ENCODE measurements at places on chromosomes 7 and 10.

DNA sequence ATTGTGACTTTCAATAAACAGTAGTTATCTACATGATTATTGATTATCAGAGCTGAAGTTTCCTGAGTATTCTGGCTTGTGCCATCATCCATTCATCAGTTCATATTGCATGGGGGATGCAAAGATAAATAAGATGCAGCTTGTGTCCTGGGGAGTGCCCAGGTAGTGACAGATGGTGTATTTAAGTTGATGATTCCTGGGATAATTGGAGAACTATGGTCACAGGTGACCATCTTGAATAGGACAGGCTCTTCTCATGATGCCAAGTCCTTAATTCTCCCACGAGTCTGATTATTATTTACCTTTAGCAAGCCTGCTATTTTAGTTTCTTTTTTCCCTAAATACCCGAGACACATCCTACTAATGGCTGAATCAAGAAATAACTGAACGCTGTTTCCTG is 64.9 kb downstream of the PLPP4 start:
- DNase-seq = no peak

DNA sequence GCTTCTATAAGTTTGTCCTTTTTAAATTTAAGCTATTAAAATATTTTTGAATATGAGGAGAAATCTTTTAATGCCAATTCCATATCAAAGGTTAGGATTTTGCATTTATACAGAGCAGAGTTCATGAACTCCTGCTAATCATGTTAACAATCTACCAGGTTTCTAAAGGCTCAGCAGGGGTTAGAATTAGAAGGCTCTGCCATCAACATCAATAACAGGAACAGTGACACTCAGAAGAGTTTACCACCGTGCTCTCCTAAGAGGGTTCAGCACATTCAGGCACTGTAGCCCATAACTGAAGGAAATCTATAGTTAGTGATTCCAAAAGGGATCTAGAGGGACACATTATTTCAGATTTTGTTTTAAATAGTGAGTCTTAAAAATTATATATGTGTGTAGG is 100.1 kb downstream of the HOXA1 start:
- DNase-seq = no peak

DNA sequence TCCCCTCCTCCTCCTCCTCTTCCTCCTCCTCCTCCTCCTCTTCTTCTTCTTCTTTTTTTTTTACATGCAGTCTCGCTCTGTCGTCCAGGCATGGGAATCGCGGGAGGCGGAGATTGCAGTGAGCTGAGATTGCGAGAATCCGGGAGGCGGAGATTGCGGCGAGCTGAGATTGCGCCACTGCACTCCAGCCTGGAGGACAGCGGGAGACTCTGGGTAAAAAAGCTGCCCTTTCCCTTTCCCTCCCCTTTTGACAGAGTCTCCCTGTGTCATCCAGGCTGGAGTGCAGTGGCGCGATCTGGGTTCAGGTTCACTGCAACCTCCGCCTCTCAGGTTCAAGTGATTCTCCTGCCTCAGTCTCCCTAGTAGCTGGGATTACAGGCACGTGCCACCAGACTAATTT is 168.1 kb upstream of the MALRD1 start:
- DNase-seq = no peak

DNA sequence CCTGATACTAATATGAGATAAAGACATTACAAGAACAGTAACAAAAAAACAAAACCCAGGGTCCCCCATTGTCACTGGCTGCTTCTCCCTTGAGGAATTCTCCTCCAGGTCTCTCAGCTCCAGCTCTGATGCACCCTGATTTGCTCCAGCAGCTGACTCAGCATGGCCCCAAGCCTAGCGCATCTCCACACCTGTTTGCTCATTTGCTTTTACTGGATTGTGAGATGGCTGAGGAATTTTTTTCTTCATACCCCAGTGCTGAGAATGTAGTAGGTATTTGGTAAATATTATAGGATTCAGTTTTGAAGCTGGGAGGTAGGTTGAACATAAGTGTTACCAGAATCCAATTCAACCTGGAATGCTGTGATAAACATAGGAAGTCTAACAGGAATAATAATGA is 171.9 kb downstream of the PKD1L1 start:
- no peak for DNase-seq

GRCh38 chr7:7965301-7965700 is 3.3 kb upstream of the GLCCI1 start:
- DNase-seq = no peak

DNA sequence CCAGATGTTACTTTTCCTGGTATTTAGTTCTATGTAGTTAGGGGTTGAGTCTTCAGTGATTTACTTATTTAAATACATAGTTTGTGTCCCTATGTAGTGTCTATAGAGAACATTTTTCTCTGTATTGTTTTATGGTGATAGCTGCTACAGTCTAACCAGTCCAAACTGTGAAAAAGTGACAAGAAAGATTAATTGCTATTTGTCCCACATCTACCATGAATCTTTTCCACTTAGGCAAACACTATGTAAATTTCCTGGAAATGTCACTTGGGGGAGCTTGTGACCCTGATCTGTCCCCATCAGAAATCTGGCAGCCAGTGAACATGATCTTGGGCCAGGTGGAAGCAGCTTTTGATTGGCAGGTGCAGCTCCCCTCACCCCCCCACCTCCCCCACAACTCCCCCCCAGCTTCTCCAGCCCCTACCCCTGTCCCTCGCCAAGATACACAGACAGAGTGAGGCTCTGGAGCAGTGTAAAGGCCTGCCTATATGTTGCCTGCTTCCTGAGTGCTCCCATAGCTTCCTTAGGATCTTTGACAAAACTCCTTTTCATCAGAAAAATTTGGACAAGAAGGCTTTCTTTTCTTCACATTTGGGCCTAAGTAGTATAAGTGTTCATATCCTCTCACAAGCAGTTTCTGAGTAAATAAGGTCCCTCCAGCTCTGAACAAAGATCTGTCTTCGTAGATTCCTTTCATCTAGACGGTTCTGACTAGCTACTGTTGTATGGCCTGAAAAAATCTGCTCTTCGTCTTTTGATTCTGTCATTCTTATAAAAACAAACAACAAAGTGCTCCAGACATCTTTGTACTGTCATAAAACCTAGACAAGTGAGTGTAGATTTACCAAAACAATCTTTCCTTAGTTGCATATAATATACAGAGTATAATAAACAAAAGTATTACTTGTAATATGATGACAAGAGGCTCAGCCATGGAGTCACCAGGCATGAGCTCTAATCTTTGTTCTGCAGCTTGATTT is 31.5 kb upstream of the SLC13A1 start:
- no peak for DNase-seq

DNA sequence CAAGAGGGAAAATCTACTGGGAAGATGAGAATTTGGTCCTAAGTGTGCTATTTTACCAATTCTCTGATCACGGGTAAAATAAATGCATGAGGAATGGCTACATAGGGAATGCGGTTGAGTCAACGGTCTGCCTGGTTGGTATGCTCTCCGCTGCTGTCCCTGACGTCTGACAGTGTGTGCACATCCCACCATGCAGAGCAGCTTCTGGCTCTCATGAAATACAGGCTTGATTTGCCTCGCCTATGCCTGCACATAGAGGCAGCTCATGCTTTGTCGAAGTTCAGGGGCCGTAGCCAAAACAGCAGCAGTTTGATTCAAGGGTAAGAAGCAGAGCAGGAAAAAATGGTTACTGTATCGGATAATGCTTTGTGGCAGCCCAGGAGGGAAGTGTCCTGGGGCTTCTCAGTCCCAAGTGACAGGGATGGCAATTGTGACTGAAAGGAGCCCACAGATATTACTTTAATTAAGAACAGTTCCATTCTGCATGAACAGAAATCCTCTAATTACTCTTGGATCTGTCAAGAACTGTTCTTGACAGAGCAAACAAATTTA is 268.4 kb upstream of the SLC26A5 start:
- no peak for DNase-seq

- DNase-seq = no peak
Observed at GRCh38 chr10:8048281-8049008, 6.0 kb upstream of the GATA3 start.

DNA sequence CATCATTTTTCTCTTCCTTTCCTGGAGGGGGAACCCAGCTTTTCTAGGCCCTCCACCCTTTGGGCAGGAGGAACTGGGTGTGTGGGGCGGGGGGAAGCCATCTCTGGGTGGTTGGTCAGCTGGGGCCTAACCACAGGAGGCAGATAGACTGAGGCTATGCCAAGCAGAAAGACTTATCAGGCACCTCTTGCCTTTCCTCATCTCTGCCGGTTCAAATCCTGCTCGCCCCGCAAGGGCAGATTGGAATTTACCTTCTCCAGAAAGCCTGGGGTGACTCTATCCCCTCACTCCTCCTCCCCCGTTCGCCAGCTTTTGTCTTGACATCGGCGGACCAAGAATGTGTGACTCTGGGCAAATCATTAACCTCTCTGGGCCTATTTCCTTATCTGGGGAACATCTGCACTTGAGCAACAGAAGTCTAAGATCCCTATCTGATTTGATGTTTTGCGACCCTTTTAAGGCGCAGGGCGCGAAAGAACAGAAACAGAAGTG is 584 bp upstream of the GARS1 start:
- DNase-seq = peak; percentile 44

DNA sequence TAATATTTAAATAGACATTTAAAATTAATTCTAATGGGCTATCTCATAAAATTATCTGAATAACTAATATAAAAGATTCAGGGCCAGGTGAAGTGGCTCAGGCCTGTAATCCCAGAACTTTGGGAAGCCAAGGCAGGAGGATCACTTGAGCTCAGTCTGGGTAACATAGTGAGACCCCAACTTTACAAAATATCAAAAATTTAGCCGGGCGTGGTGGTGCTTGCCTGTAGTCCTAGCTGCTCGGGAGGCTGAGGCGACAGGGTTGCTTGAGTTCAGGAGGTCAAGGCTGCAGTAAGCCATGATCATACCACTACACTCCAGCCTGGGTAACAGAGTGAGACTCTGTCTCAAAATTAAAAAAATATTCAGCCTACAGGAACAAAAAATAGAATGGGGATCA is 12.5 kb downstream of the NOBOX start:
- no peak for DNase-seq

DNA sequence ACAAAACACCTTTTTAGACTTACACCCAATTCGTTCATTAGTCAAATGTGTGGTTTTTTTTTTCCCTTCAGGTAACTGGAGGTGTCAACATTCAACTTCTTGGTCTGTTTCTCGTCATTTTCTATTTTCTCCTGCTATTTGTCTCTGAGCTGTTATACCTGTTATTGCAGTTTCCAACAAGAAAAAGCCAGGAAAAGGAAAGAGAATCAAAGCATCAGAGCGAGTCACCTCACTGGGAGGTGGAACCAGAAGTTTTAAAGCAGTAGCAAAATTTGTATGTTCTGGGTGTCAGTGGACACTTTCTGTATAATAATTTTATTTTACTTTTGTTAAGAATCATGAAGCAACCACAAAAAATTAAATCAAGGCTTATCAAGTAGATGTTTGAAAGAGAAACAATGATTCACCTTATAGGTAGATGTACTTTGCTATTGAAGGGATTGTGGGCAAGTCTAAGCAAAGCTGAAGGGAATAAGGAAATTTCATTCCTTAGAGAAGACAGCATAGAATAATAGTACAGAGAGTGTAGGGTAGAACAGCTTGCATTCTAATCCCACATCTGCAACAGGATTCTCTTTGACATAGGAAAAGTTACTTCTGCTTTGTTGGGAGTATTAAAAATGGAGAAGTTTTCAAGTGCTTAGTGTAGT is 675.8 kb downstream of the PCDH15 start:
- no peak for DNase-seq

DNA sequence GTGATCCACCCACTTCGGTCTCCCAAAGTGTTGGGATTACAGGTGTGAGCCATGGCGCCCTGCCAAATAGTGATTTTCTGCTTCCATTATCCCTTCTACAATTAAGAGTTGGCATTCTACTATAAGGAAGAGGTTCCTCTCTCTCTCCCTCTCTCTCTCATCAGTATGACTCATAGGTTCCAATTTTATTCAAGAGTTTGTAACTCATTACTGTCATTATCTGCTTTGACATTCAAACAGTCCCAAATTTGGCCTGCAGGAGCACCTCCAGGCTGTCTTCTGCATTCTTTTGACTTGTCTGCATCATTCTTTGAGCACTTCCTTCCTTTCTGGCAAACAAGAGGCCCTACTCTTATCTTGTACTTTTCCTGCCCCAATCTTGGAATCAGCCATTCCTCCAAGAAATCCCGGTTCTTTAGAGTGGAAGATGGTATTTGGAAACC is 33.2 kb upstream of the CALU start:
- DNase-seq = no peak

GRCh38 chr10:58943960-58944359 is 232.5 kb upstream of the PHYHIPL start:
- DNase-seq = no peak

Measured in Right ventricle myocardium superior (tissue), 1 donor.